Fibroblast of the aortic adventitia (primary cell): ENCODE measurements at places on chromosomes 12 and 14. TPM values are rescaled to one million over a fixed set of nuclear protein-coding genes. Genes with fewer than 3 reads are reported as not detected.

DNA sequence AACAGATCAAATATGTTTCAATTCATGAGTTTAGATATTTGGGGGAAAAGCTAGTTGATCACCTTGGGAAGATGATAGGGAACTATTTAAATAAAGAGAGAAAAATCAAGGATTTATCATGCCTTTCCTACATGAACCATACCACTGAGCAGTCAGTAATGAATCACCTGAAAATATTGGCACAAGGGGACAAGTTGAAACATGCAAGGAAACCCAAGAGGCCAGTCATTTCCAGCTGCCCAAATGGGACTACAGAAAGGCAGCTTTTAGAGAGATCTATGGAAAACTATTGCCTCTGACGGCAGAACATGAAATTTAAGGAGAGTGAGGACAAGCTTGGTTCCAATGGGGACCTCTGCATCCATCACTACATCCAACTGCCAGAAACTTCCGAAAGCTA is 14.1 kb upstream of the ETV6 start:
- no peak for DNase-seq

GRCh38 chr12:16352481-16352880 is 5.0 kb downstream of the MGST1 start:
- peak; percentile 79 for DNase-seq

- DNase-seq: no peak
These were observed 162.9 kb downstream of the PCNX1 start for GRCh38 chr14:71070169-71070568.

GRCh38 chr12:15726878-15727150 is 62.4 kb downstream of the EPS8 start:
- no peak for DNase-seq

DNA sequence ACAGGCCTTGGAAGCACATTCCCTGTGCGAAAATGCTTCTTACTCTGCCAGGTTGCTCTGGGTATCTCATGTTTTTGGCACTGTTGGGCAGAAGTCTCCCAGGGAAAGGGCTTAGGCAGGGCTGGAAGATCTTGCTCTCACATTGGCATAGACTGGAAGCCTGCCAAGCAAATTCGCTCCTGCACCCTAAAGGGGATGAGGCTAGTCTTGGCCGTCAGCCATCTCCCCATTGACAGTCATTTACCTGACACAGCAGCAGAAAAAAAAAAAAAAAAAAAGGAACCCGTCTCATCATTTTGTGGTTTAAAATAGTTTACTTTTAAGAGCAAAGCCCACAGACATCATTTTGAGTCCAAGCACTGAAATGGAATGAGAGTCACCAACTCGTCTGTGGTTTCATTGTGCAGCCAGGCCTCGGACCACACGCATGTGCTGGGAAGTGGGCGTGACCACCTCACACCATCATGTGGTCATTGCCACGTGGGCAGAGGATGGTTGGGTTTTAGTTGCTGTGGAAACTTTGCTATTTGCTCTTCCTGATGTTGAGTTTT is 84.8 kb downstream of the NRXN3 start:
- no peak for DNase-seq

GRCh38 chr12:123602651-123603195 is 824 bp downstream of the DDX55 start:
- DNase-seq: no peak

Gene TAS2R9
- 0.09 TPM in 1 of 2 replicates, not detected in the other for total RNA-seq
